ENCODE measurements at places on chromosomes 3 and 15.

- no peak for DNase-seq
These were observed 20.8 kb downstream of the RAB6B start for GRCh38 chr3:133874761-133875438.

DNA sequence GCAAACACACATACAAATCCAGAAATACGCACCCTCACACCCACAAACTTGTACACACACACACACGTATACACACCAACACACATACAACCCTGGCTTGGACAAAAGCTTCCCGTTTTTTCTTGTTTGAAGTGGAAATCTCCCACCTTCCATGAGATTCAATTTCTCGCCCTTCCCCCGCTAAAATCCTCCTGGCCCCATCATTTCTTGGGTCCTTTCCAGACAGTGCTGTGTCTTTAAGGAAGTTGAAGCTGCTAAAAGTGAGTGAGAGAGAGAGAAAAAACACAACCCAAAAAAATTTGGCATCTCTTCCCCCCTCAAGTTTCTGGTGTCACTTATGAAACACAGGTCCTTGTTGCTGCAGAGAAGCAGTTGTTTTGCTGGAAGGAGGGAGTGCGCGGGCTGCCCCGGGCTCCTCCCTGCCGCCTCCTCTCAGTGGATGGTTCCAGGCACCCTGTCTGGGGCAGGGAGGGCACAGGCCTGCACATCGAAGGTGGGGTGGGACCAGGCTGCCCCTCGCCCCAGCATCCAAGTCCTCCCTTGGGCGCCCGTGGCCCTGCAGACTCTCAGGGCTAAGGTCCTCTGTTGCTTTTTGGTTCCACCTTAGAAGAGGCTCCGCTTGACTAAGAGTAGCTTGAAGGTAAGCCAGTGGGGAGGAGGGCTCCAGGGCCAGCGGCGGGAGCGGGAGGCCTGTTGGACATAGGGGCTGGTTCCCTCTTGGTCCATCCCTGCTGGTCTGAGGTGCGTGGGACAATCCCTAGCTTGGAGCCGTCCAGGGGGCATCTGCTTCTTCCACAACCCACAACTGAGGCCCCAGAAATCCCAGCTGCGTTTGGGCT is at the start of gene ISLR:
Gene ISLR, plus strand, starts transcription at position 331 of the 839 bp plus-strand sequence. CDS start 1,149 bp downstream, outside the sequence.
- DNase-seq, result no peak

GRCh38 chr3:115617591-115617990 is 5.7 kb upstream of the GAP43 start:
- no peak for DNase-seq

GRCh38 chr3:56775445-56775837 is 26.3 kb downstream of the ARHGEF3 start:
- DNase-seq, result no peak

- DNase-seq, result no peak
These were observed 107.9 kb upstream of the ALDH1A3 start for GRCh38 chr15:100771746-100772145.

- DNase-seq, result no peak
These were observed 61.5 kb upstream of the MEF2A start for GRCh38 chr15:99504071-99504822.

DNA sequence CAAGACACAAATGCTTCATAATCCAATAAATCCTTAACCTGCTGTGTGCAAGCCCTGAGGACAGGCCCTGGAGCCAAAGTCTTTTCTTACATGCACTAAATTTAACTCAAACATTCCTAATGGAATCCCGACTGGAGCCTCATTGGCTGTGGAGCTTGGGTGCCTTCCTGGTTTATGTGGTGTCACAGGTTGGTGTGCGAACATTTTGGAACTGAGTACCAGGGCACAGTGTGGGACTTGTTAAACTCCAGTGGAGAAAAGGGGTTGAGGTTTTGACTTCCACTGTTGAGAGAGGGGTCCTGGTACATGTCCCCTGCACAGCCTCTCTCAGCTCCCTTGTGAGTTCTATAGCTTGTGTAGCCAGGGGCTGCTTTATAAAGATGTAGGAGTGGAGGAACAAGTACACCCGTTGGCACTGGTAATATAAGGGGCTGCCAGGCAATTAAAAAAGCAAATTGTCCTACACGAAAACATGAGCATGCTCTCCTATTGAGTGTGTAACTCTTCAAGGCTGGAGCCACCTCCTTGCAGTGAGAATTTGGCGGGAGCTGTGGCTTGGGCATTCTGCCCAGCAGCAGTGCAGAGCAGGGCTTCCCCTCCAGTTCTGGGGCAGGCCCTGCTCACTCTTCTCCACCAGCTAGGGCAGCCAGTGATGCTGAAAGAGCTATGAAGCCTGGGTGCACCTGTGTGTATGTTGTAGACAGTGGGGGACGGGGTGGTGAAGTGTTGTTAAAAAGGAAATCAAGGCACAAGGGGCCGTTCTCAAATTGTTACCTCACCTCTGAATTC is 218.1 kb downstream of the CLSTN2 start:
- no peak for DNase-seq

DNA sequence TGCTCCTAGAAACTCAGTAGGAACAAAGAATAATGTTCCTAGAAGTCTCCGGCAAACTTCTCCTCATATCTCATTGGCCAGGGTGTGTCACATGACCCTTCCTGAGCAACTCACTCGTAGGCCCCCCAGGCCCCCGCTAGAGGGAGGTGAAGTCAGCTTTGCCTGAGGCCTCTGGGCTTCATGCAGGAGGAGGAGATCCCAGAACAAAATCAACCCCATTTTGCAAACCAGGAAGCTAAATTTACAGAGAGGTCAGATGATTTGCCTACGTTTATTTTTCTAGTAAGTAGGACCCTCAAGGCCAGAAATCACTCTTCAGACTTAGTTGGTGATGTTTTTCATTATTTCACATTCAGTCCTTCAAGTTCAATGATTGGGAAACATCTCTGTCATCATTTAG is 99.1 kb downstream of the SSR3 start:
- no peak for DNase-seq

- DNase-seq, result no peak
These were observed 116.8 kb downstream of the SQOR start for GRCh38 chr15:45751629-45752028.

DNA sequence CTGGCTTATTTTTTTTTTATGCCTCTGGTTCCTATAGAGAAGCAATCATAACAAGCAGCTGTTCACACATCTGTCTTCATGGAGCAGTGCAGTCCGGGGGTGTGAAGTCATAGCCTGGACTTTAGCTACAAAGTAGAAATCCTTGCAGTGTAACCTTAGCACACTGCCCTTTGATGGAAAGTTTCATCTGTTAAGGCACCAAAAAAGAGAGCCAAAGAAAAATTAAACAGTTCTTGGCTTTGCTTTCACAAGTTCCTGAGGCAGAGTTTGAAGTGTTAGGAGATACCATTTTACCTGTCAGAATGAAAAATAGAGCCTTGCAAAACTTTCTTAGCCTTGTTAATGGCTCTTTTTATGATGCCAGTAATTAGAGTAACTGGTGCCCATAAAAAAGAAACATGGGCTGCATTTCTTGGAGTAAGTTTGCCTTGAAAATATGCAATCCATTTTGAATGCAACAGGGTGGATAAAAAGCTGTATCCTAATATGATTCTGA is 84.1 kb downstream of the PIK3R4 start:
- no peak for DNase-seq

DNA sequence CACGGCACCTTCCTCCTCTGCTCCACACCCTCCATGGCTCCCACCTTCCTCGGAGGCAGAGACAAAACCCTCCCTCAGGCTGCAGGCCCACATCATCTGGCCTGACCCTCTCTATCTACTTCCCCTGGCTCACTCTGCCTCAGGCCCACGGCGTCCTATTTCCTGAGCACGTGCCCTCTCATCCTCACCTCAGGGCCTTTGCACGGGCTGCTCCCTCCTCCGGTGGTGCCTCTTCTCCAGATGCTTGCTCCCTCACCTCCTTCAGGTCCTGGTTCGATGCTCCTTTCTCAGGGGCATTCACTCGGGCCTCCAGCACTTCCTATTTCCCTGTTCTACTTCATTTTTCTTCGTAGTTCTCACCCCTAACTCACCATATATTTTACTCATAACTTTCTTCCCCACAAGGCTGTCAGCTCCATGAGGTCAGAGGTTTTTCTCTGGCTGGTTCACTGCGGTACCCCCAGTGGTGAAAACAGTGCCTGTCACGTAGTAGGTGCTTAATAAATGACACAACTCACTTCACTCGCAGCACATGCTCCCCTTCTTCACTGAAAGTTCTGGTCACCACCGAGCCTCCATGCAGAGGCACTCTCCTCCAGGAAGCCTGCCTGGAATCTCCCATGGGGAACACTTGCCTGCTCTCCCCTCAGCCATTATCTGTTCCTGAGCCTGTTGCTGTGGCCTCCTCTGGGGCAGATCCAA is 130.7 kb downstream of the WNT7A start:
- peak; percentile 2 for DNase-seq

- DNase-seq, result peak; percentile 25
These were observed 68.8 kb downstream of the ANXA2 start for GRCh38 chr15:60328852-60329443.

DNA sequence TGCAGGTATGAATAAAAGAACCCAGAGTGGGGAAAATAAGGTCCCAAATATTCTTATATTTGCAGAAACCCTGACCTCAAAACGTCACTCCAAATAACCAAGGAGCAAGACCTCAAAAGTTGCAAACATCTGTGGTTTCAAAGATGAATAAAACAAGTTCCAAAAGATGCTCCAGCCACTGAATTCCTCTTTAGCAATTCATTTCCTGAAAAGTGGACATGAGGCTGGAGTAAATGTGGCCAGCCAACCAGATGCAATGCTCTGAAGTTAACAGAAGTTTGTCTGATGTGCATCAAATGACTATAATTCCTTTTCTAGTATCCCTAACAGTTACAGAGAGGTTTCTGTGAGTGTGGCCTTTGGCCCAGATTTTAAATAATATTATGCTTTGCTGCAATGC is 71.2 kb upstream of the WNT5A start:
- DNase-seq, result no peak

DNA sequence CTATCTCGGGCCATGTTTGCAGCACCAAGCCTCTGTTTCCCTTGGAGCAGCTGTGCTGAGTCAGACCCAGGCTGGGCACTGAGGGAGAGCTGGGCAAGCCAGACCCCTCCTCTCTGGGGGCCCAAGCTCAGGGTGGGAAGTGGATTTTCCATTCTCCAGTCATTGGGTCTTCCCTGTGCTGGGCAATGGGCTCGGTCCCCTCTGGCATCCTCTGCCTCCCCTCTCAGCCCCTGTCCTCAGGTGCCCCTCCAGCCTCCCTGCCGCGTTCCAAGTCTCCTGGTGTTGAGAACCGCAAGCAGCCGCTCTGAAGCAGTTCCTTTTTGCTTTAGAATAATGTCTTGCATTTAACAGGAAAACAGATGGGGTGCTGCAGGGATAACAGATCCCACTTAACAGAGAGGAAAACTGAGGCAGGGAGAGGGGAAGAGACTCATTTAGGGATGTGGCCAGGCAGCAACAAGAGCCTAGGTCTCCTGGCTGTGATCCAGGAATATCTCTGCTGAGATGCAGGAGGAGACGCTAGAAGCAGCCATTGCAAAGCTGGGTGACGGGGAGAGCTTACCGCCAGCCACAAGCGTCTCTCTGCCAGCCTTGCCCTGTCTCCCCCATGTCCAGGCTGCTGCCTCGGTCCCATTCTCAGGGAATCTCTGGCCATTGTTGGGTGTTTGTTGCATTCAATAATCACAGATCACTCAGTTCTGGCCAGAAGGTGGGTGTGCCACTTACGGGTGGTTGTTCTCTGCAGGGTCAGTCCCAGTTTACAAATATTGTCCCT is 1.2 kb downstream of the RHO start:
- no peak for DNase-seq

DNA sequence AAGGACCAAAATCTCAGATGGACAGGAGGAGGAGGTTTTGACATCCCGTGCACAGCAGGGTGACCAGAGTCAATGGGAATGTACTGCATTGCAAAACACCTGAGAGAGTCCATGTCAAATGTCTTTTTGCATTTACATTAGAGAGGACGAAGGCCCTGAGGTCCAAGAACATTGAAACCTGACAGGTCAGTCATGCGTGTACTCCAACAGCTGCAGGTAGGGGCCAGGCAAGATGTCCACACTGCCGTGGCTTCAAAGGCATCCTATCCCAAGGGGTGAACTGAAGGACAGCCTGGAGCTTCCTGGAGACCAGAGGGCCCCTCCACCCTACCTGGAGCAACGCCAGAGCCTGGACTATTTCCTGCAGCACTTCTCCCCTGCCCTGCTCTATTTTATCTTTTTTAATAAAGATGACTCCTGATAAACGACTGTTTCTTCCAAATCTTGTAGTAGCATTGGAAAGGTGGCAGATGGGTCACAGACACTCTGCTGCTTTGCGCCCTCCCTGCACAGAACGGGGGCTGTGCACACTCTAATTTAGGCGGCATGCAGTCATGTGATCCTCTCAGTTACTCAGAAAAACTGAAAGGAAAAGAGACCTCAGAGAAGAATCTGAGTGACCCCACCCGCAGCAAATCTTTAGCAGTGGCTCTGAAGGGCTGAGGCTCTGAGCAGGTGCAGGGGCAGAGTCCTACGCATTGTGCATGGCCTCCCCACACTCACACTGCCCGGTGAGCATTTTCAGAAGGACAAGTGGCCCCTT is 68.2 kb downstream of the HMCES start:
- DNase-seq, result no peak

- no peak for DNase-seq
These were observed 19.5 kb upstream of the SNRPA1 start for GRCh38 chr15:101314336-101315125.

GRCh38 chr15:101088788-101089578 is 162.9 kb downstream of the CHSY1 start:
- DNase-seq, result peak; percentile 92

- DNase-seq, result no peak
These were observed 86.8 kb downstream of the CYP19A1 start for GRCh38 chr15:51251556-51251955.

GRCh38 chr3:29940759-29941323 is 660.0 kb downstream of the RBMS3 start:
- DNase-seq, result peak; percentile 9

DNA sequence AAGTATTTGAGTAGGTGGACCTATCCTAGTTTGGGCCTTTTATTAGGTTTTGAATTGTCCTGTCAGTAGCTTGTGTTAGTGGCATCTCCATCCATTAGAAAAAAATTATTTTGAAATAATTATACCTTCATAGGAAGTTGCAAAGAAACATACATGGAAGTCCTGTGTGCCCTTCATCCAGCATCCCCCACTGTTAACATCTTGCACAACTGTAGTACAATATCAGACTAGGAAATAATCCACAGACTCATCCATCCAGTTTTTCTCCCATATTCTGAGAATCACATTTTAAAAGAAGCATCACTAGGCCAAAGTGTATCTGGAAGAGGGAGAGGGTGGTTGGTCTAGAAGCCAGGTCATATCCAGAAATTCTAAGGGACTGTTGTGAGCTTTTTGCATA is 155.5 kb upstream of the ROPN1 start:
- no peak for DNase-seq

All from HEK293T (cell line).